ENCODE measurements at places on chromosomes 4 and X.

GRCh38 chr4:120918788-120919187 is 3.7 kb downstream of the PRDM5 start:
- no peak for DNase-seq

DNA sequence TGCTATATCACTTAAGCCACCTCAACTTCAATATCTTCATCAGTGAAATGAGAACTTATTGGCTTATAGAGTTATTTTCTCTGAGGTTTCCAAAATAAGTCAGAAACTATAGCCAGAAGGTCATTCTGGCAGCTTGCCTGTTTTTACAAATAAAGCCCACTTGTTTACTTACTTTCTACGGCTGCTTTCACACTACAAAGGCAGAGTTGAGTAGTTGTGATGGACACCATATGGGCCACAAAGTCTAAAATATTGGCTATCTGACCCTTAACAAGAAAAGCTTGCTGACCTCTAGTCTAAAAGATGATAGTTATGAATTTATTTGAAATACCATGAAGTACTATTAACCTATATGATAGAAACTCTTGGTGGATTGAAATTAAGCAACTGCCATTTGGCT is 67.3 kb upstream of the ATOH1 start:
- no peak for DNase-seq

DNA sequence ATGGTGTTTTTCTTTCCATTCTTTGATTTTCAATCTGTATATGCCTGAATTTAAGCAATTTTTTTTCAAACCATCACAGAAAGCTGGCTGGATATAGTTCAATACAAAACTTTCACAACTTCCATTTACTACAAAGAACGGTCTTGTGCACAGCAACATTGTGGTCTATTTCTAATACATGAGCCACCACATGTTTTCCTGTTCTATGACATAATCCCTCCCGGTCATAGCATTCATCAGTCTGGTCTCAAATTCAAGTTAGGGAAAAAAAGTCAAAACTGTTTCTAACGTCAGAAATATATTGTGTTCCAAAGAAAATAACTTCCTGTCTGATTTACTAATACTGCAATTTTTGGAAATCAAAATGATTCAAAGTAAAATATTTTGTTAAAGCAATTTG is 7.5 kb upstream of the CXCL6 start:
- DNase-seq, result no peak

DNA sequence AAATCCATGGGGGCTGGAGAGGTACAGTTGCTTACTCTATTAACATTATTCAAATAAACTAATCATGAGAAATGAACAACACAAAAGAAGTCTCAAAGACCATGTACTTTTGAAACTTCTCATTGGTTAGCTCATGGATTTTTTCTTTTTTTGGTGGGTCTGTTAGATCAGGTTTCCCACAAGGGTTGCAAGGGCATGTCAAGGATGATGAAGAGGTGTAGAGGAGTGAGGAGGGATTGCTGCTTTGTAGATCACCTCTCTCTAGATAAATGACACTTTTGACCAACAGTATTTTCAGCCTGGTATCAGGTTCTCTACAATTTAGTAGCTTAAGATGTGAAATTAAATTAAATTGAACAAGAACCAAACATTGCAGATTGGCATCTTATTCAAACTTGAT is 417.9 kb upstream of the AGA start:
- DNase-seq, result no peak

DNA sequence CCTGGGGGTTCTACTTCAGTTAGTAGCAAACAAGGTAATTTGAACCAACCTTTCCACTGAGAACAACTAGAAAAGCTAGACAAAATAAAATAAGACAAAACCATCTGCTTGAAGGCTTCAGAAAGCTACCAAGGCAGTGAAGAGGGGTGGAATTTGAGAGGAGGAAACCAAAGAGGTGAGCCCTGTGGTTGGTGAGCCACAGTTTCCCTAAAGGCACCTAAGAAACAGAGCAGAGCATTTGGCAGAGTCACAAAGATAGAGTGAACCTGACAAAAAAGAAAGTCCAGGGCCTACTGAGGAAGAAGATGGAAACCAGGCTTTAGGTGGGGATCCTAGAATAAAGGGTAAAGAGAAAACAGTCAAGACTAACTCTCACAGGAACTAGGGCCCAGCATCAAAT is 44.3 kb downstream of the CHST7 start:
- DNase-seq, result no peak

GRCh38 chr4:13891544-13891939 is 264.0 kb upstream of the BOD1L1 start:
- DNase-seq, result no peak

- no peak for DNase-seq
These were observed 10.8 kb downstream of the CETN2 start for GRCh38 chrX:152819732-152820131.

GRCh38 chrX:112470551-112470950 is 209.2 kb downstream of the LHFPL1 start:
- no peak for DNase-seq

Measured in stimulated activated CD8-positive, alpha-beta memory T cell treated with anti-CD3 and anti-CD28 coated beads, Interleukin-15, amount 100 ng/mL, for 24 hours (primary cell).